ENCODE measurements at places on chromosomes 1 and 21.

DNA sequence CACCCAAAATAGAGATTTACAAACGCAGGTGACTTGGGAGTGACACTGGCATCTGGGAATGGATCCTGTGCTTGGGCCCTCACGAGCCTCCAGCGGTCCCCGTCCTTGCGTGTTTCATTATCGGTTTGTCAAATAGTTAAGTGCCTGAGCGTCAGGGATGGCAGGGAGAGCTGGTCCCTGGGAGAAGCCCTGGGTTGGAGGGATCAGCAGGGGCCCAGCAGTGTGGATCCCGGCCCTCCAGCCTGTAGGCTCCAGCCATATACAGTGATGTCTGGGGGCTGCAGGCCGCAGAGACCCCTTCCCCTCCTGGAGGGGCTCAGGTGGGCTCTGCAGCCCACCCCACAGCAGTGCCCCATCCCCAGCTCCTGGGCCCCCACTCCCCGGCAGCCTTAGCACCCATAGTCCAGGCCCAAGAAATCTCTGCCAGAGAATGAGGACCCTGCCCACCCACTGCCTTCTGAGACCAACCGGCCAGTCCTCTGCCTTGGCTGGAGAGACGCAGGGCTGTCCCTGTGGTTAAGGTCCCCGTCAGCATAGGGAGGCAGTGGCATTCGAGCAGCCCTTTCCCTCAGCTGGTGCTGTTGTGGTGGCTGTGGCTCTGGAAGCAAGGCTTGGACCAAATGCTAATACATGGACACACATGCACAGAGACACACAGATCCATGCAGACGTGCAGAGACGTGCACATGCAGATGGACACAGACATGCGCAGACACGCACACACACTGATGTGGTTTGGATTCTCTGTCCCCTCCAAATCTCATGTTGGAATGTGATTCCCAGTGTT lies 2.4 kb upstream of the SLC19A1 start:
- no peak for DNase-seq

- DNase-seq = no peak
Observed at GRCh38 chr21:35057428-35057827, 8.3 kb upstream of the RUNX1 start.

DNA sequence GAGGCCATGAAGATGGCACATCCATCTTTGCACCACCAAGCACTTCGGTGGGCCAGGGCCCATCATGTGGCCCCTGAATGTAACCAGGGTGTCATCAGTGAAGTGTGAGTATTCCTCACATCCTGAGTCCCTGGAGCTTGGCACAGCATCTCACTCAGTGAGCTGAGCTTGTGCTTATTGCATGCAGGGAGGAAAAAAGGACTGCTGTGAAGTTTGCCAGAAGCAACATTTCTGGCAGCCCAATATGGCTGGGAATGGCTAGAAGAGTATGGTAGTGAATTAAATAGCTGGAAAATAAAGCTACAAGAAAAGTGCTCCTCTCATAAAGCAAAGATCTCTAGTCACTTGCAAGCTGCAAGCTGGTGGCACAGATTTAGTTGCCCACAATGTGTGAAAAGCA lies 109.3 kb downstream of the TNFSF18 start:
- DNase-seq = no peak

- peak; percentile 38 for DNase-seq
Observed at GRCh38 chr1:44713321-44713781, 17.6 kb downstream of the RNU5D-1 start.

GRCh38 chr1:172342584-172343239 lies 77.8 kb upstream of the C1orf105 start:
- DNase-seq = no peak

DNA sequence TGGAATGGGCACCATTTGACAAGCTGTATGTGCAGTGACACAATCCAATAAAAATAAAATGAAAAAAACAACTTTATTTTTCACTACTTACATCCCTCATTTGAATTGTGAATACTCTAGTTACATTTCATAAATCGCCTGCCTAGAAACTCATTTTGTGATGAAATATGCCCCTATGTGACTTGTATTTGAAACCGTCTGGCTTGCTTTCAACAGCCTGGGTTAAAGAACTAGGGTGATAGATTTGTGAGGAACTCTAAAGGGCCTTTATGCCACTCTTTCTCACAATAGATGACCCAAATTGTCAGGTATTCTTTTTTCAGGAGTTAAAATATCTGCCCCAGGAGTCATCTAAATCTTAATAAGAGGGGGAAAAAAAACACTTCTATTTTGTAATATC lies 137.9 kb downstream of the DAB1 start:
- DNase-seq = peak; percentile 50

GRCh38 chr1:210814382-210815123 lies 319.4 kb downstream of the KCNH1 start:
- DNase-seq = no peak

Data from NCI-H2171 treated with DMSO at 0.1 percent for 48 hours (cell line).